Left kidney (tissue), 8 donors: ENCODE measurements at places on chromosomes 12 and 14. TPM values are rescaled to one million over a fixed set of nuclear protein-coding genes. Genes with fewer than 3 reads are reported as not detected.

GRCh38 chr14:97902630-97903029 lies 1105.4 kb downstream of the VRK1 start:
- no peak for DNase-seq

GRCh38 chr12:98532687-98533304 lies 17.4 kb downstream of the TMPO start:
- no peak for DNase-seq

GRCh38 chr12:53844994-53845844 lies 93.4 kb upstream of the HOXC13 start:
- DNase-seq, result no peak

LYZ gene
- 19.5 TPM for polyA plus RNA-seq

MMP19 gene
- polyA plus RNA-seq, result 1.5 TPM

FGF6 gene
- polyA plus RNA-seq, result not detected
